ENCODE measurements at places on chromosomes 2 and 18. TPM values are rescaled to one million over a fixed set of nuclear protein-coding genes. Genes with fewer than 3 reads are reported as not detected.

DNA sequence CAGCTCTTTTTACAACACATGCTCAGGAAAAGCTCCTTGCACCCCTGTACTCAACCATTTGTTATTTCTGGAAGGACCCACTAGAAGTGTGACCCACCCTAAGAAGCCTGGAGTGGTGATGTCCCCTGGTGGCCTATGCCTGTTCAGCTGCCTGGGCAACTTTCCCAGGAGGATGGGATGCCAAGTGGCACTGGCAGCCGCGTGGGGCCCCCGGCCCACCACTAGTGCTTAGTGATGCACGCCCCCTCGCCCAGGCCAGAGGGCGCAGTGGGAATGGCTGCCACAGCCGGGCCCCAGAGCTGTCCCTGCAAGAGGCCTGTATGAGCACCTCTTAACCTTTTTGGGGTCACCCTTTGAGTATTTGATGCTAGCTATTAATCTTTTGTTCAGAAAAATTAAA is 18.1 kb downstream of the IMPA2 start:
- DNase-seq = no peak

- DNase-seq = no peak
These were observed 276.4 kb downstream of the RPIA start for GRCh38 chr2:88967844-88968243.

- no peak for DNase-seq
These were observed 211.6 kb downstream of the PTH2R start for GRCh38 chr2:208618220-208618619.

DNA sequence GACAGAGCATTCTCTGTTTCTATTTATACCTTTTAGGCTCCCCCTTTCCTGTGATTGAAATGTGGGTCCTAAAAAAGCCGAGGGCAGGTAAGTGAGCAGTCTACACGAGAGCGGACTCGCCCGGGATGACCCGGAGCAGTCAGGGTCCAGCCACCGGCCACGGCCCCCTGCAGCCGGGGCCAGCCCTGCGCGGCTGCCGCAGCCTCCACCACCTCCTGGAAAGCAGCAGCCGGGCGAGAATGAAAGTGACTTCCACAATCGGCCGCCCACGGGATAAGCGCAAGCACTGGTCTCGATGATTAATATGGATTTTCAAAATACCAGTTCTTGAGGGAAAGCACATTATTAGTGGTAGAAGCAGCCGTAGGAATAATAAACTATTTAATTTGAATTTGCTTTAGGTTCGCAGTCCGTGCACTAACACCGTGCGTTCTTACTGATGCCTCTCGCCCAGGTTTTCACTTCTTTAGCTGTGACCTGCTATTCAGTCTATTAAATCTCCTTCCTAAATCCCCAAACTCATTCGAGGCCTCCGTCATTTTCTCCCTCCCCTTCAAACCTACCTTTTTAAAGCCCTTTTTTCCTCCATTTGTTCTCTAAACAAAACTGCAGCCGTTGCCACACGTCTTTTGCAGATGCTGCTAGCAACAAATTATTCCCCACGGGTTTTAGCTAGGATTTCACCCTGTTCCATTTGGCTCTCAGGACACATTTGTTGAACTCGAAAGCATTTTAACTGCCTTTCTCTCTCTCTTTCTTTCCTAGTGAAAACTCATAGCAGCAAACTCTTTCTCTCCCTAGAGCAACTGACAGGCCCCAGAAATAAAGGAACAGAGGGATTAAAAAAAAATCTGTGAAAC is 1015.1 kb upstream of the PIK3C3 start:
- DNase-seq = no peak

DNA sequence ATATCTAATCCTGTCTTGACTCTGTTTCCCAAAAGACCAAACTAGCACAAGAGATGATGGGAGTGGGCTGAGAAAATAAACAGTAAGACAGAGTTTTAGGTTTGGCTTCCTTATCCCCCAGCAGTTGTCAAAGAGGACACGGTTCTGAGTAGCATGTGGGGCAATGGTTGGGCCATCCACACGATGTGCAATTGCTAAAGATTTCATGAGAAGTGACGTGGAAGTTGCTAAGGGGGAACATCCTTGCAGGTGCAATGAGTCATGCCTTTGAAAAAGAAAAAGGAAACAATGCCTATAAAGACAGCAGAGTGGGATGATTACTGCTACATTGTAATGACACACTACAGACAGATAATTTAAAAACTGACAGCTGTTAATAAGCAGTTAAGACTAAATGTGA is 1395.8 kb downstream of the LRP1B start:
- no peak for DNase-seq

Gene RAB27B
- polyA plus RNA-seq = 4.0 TPM

- DNase-seq = no peak
These were observed 47.8 kb downstream of the PHLPP1 start for GRCh38 chr18:62763101-62763521.

DNA sequence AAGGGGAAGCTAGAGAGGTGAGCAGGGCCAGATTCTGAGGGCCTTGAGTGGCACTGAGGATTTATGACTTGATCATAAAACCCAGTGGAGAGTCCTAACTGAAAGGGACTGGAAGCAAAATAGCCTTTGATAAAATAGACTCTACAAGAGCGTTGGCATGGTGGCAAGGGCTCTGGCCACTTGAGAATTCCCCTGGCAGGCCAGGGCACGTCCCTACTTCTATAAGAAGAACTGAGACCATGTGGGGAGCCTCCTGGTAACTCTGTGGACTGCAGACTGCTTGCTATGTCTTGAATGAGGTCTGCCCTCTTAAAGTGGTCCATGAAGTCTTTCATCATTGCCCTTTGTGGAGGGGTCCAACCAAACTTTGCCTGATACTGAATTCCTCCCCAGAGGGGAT is 324.8 kb downstream of the ALK start:
- DNase-seq = no peak

Gene CD207
- polyA plus RNA-seq = not detected

- no peak for DNase-seq
These were observed 123.1 kb upstream of the ARL4C start for GRCh38 chr2:234620018-234620417.

- no peak for DNase-seq
These were observed 17.7 kb upstream of the CYP1B1 start for GRCh38 chr2:38093527-38094165.

DNA sequence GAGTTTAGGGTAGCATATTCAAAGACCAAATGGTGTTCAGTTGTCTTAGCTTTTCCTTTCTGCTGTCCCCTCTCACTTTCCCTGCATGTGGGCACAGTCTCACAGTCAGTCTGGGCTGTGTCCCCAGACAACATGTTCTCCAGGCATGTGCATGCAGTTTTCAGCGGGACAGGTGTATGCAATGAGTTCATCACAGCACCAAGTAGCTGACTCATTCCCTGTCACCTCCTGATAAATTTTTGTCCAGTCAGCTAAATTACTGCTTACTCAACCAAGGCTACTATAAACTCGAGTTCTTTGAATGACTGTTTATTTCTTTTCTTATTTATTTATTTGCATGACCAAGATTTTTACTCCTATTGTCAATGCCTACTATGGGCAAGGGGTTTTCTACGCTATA is 148.8 kb upstream of the CDH19 start:
- DNase-seq = no peak

- no peak for DNase-seq
These were observed 38.8 kb downstream of the PRKCE start for GRCh38 chr2:45690231-45690630.

- DNase-seq = no peak
These were observed 53.7 kb upstream of the ZNF396 start for GRCh38 chr18:35430721-35431373.

- DNase-seq = no peak
These were observed 162.8 kb downstream of the MGAT5 start for GRCh38 chr2:134416637-134417036.

- no peak for DNase-seq
These were observed 250.7 kb upstream of the LINC00305 start for GRCh38 chr18:64399566-64399965.

GRCh38 chr2:168024459-168024858 is 222.9 kb downstream of the STK39 start:
- no peak for DNase-seq
